ENCODE measurements at places on chromosomes 2 and 18. TPM values are rescaled to one million over a fixed set of nuclear protein-coding genes. Genes with fewer than 3 reads are reported as not detected.

- H3K4me3 ChIP-seq: no peak overlapping the region
- H3K36me3 ChIP-seq: peaks cover 56% of the 10 kb centered on the region
- no peak overlapping the region for H3K27ac ChIP-seq
Observed at GRCh38 chr18:51051105-51051712, 21.2 kb downstream of the SMAD4 start.

DNA sequence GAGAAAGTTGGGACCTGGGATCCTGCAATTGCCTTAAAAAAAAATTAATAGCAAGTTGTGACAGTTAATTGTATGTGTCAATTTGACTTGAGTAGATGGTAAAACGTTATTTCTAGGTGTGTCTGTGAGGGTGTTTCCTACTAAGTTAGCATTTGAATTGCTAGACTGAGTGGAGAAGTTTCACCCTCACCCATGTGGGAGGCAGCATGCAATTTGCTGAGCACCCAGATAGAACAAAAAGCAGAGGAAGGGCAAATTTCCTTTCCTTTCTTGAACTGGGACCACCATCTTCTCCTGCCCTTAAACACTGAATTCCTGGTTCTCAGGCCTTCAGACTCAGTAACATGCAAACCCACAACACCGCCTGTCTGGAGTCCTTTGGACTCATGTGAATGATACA lies 455.7 kb downstream of the GALR1 start:
- no peaks in the 10 kb centered on the region for H3K27me3 ChIP-seq
- H3K27ac ChIP-seq: no peak overlapping the region
- no peak for DNase-seq

DNA sequence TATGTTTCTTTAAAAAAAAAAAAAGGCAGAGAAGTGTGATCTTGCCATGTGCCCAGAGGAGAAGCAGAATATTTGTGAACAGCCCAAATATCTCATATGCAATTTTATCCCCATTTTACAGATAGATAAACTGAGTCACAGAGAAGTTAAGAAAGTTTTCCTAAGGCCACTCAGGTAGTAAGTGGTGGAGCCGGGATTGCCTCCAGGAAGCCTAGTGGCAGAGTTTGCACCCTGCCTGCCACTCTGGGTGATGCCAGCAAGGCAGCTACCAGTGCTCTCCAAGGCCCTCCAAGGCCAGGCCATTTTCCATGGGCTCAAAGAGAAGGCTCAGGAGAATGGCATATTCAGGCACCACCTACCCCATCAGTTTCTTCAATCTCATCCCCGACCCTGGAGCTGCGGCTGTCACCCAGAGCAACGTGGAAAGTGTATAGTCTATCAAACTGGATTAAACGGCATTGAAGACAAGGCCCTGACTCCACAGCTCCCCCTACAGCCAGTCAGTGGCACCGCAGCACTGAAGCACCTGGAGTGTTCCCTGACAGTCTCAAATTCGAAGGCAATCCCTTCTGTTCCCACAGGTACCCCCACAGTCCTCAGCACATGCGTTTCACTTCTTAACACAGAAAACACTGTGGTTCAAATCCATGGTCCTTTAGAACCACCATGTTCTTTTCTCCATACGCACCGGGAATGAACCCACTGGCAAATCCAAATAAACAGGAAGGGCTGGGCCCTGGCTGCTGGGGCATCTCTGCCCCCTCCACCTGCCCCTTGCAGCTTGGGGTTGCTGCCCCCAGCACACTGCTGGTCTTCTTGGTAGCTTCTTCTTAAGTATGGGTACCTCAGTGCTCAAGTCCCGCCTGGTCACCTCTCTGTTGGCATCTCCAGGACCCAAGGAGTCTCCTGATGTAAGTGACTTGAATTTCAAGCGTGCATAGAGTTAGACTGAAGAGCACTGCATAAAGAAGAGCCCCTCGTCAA lies 175.3 kb downstream of the INHBB start:
- H3K4me3 ChIP-seq: no peak overlapping the region
- no peaks in the 10 kb centered on the region for H3K4me1 ChIP-seq
- peak; percentile 69 for DNase-seq

- peaks cover 14% of the 10 kb centered on the region for H3K36me3 ChIP-seq
- DNase-seq: no peak
- H3K4me1 ChIP-seq: no peaks in the 10 kb centered on the region
- H3K4me3 ChIP-seq: no peak overlapping the region
Observed at GRCh38 chr18:26325771-26326170, 99.5 kb downstream of the TAF4B start.

DNA sequence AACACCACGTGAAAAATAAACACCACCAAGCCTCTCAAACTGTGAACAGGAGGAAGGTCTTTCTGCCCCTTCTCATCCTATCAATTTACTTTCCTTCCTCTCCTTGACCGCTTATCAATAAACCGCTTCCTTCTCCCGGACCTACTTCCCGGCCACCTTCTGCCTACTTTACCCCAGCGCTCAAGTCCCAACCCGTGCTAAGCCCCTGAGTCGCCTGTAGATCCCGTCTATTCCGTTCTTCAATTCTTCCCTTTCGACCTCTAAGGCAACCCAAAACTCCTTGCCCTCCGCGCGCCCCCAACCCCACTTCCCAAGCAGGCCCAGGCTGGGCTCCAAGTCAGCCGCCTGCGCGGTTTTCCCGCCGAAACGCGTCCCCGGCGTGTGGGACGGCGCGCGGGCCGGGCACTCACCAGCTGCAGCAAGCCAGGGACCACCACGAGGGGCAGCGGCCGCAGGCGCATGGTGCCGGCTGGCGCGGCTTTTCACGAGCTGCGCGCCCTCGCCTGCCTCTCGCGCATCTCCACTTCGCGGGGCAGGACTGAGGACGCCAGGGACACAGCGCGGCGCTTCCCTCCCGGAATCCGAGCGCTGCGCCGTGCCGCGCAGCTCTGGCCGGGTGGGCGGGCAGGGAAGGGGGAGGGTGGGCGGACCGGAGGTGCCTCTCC lies at the start of gene NXPH2:
Gene NXPH2 (minus strand): TSS at position 610 of the 665 bp plus-strand sequence. CDS start 149 bp downstream, at position 461.
- H3K4me3 ChIP-seq: peak within 1 kb of the TSS; percentile 90
- H3K27ac ChIP-seq: no peak within 1 kb of the TSS
- no peaks in the 10 kb centered on the region for H3K36me3 ChIP-seq
- DNase-seq: peak; percentile 54

- H3K36me3 ChIP-seq: no peaks in the 10 kb centered on the region
- H3K27me3 ChIP-seq: no peaks in the 10 kb centered on the region
- no peak overlapping the region for H3K4me3 ChIP-seq
- H3K27ac ChIP-seq: no peak overlapping the region
- DNase-seq: no peak
Observed at GRCh38 chr2:172673056-172673683, 62.5 kb upstream of the RAPGEF4 start.

DNA sequence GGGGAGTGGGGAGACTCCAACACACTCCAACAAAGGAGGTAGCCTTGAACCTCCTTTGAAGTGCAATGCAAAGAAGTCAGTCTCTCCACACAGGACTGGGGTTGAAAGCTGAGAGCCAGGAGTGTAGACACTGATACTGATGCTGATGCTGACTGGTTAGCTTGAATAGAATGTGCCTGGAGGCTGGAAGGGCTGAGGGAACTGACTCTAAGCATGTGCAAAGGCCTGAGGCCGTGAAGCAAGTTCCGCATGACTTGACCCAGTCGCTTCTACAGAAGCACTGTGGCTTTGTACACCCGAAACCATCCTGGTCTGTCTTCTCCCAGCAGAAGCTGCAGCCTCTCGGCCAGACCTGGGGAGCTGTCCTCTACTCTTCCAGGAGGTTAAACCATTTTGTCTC lies 10.4 kb downstream of the FOXI3 start:
- H3K4me1 ChIP-seq: peaks cover 11% of the 10 kb centered on the region
- H3K27ac ChIP-seq: no peak overlapping the region
- DNase-seq: no peak

DNA sequence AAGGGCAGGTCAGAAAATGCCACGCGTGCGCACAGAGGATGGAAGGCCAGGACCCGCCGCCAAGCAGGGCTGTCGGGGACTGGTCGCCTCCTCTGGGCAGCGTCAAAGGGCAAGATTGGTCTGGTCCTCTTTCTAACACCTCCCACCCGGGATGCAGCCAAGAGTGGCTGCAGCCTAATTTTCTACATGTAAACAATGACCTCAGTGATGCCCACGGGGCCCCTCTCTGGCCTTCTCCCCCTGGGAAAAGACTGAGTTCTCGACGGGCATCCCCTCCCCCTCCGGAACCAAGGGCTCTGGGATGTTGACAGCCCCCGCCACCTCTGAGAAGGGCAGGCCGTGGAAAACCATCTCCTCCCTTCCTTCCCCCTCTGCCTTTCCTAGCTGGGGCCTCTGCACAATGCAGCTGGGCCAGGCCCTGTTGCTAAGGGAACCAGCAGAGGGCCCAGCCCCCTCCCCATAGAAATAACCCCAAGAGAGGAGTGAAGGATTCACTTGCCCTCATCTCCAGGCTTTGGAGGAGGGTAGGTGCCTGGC lies 80.0 kb upstream of the ZNF532 start:
- H3K36me3 ChIP-seq: no peaks in the 10 kb centered on the region
- peaks cover 13% of the 10 kb centered on the region for H3K4me1 ChIP-seq
- no peaks in the 10 kb centered on the region for H3K27me3 ChIP-seq

DNA sequence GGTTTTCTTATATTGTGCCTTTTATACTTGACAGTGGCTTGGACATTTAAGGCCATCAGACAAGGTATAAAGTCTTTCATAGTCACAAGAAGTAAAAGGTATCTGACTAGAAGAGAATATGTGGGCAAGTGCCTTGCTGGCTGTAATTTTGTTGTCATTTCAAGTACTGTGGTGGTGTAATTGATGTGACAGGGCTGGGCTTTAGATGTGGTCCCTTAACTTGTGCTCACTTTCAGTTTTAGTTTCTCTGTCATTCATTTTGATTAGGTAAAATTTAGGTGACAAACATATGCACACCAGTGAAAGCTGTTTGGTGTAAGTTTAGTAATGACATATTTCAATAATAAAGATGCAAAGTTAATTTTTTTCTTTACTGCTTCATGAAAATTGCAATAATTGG lies 31.2 kb upstream of the TBR1 start:
- no peak overlapping the region for H3K4me3 ChIP-seq
- H3K4me1 ChIP-seq: no peaks in the 10 kb centered on the region
- no peak overlapping the region for H3K27ac ChIP-seq
- H3K27me3 ChIP-seq: no peaks in the 10 kb centered on the region
- no peaks in the 10 kb centered on the region for H3K36me3 ChIP-seq

DNA sequence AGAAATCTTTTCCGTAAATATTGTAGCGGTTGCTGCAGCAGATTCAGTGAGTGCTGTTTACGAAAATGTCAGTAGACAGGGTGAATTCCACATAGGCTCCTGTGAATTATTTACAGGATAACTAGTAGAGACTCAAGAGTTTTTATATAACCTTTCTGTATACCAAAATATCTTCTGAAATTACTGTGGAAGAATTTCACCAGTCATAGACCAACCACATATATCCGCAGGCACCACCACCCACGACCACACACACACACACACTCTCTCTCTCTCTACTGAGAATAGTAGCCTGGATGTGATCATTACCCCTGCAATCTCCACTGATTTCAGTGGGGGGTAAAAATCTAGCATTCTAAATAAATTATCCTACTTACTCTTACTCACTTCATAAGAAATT lies 341.8 kb downstream of the RBM43 start:
- H3K27ac ChIP-seq: no peak overlapping the region
- no peaks in the 10 kb centered on the region for H3K4me1 ChIP-seq
- DNase-seq: no peak
- H3K27me3 ChIP-seq: no peaks in the 10 kb centered on the region
- H3K4me3 ChIP-seq: no peak overlapping the region
- no peaks in the 10 kb centered on the region for H3K36me3 ChIP-seq

DNA sequence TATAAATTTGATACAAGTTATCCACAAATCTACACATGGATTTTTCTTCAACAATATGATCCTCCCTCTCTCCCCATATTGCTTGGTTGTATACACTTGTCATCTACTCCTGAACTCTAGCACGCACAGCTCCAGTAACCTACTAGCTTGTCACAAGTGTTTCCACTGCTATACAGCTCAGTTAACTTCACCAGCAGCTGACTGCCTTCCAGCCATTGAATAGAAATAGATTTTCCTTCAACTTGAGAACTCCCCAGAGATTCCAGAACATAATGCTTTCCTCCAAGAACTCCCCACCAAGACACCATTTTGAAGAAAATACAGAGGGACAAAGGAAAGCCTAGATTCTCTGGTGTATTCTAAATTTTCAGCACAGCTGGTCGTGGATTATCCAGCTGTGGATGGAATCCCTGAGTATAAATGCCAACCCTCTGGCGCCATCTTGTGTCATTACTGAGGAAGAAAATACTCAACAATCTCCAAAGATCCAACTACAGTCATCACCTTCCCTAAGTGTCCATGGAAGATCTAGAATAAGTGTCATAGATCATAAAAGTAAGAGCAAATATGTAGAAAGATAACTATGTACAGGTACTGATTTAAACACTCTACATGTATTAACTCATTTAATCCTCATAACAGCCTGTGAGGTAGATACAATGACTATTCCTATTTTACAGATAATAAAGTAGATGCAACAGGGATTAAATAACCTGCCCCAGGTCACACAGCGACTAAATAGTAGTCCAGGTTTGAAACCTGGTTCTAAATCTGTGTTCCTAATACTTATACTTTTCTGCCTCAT lies 156.7 kb downstream of the ARHGAP28 start:
- no peak overlapping the region for H3K4me3 ChIP-seq
- no peaks in the 10 kb centered on the region for H3K4me1 ChIP-seq
- H3K27me3 ChIP-seq: no peaks in the 10 kb centered on the region
- no peak overlapping the region for H3K27ac ChIP-seq
- DNase-seq: no peak

DNA sequence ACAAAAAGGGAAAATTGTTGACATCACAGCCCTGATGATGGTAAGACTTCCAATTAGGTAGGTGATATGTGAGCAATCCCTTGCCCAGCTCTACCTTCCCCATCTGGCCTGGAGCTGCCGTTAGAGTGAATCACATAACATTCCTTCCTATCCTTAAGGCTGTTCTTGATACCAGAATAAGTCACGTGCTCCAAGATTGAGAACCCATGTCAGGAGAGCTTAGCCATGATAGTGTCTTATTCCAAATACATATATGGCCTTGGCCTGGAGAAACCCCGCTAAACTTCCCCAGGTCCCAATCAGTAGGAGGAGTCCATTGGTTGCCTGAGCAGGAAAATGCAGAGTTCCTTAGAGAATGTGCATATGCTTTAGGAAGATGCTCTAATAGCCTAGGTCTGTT lies 70.0 kb upstream of the ACVR2A start:
- DNase-seq: no peak
- H3K36me3 ChIP-seq: no peaks in the 10 kb centered on the region
- no peak overlapping the region for H3K27ac ChIP-seq
- no peak overlapping the region for H3K4me3 ChIP-seq

GRCh38 chr2:207320381-207321159 lies 154.8 kb upstream of the KLF7 start:
- H3K27ac ChIP-seq: no peak overlapping the region
- H3K36me3 ChIP-seq: no peaks in the 10 kb centered on the region
- H3K4me1 ChIP-seq: no peaks in the 10 kb centered on the region
- no peak overlapping the region for H3K4me3 ChIP-seq
- H3K27me3 ChIP-seq: no peaks in the 10 kb centered on the region

The ASB3 gene
- total RNA-seq: 23.1 TPM

The ATOH8 gene
- total RNA-seq: 0.22 TPM

The NCKAP5 gene
- 0.26 TPM for total RNA-seq

The ARID5A gene
- total RNA-seq: 3.8 TPM

The FOXD4L1 gene
- not detected for total RNA-seq

The CLHC1 gene
- 8.0 TPM for total RNA-seq
